ENCODE measurements at places on chromosomes 4 and X.

GRCh38 chrX:27336466-27337091 is 126.6 kb downstream of the PPP4R3C start:
- DNase-seq = peak; percentile 19

GRCh38 chr4:113383111-113383785 is 333.8 kb downstream of the ANK2 start:
- peak; percentile 81 for DNase-seq

- DNase-seq = no peak
Observed at GRCh38 chr4:24209131-24209530, 319.3 kb upstream of the PPARGC1A start.

DNA sequence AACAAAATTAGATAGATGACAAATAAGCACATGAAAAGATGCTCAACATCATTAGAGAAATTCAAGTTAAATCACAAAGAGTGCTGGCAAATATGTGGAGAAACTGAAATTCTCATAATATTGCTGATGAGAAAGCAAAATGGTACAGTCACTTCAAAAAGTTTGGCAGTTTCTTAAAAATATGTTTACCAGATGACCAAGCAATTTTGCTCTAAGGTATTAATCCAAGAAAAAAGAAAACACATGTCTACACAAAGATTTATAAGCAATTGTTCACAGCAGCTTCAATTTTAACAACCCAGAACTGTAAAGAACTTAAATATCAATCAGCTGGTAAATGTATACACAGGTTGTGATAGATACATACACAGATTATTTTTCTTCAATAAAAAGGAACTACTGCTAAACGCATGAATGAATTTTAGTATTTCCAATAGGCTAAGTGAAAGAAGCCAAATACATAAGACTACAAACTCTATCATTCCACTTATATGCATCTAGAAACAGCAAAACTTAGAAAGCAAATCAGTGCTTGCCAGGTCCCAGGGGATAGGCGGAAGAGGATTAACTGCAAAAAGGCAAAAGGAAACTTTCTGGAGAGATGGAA is 11.7 kb downstream of the OTUD4 start:
- no peak for DNase-seq

DNA sequence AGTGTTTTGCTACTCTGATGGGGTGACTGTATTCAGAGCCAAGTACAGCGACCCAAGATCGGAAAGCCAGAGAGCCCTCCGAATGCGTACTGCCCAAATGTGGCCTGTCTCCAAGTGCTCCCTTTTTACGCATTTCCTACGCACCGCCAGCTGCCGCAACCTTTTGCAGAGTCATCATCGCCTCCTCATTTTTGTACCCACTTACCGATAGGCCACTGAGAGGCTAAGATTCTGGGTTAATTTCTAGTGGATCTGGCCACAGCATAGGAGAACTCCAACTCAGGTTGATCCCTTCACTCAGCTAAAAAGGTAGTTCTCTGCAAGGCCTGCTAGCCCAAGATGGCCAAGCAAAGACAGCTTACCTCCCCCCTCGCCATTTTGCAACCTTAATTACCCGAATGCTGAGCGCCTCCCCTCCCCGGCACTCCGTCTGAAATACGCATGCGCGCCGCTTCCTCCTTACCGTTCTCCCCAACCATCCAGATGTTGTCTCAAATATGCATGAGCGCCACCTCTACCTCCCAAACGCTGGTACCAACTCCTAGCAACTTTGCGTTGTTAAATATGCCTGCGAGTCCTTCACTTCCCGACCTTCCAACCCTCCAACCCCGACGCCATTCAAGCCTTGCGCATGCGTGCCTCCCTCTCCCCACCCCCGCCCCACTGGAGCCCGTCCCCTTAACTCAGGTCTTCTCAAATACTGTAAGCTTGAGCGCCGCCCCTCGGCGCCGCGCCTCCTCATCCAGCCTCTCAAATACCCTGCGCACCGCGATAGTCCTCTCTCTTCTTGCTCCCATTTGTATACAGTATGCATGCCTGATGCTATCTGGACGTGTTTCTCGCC is 11.8 kb upstream of the ZCCHC13 start:
- peak; percentile 90 for DNase-seq
